ENCODE measurements at places on chromosomes 16 and 17.

- DNase-seq, result no peak
Observed at GRCh38 chr16:50676684-50677225, 4.4 kb downstream of the SNX20 start.

DNA sequence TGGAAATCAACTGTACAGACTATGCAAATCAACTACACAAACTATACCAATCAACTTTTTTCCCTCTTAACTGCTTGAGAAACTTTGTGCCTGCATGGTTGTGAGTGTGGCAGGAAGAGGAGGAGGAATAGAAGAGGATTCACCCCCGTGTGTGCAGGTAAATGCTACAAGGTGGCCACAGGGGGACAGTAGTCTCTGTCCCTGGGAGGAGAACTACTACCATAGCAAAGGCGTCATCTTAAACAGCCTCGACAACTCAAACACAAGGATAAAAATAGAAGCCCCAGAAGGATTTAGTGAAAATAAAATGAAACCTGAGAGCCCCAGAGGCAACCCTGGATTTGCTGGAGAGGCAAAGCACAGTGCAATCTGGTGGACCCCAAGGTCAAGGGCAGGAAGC lies 199.5 kb upstream of the DYNLRB2 start:
- no peak for DNase-seq

GRCh38 chr16:20875355-20875650 lies 24.9 kb downstream of the DCUN1D3 start:
- DNase-seq, result no peak

DNA sequence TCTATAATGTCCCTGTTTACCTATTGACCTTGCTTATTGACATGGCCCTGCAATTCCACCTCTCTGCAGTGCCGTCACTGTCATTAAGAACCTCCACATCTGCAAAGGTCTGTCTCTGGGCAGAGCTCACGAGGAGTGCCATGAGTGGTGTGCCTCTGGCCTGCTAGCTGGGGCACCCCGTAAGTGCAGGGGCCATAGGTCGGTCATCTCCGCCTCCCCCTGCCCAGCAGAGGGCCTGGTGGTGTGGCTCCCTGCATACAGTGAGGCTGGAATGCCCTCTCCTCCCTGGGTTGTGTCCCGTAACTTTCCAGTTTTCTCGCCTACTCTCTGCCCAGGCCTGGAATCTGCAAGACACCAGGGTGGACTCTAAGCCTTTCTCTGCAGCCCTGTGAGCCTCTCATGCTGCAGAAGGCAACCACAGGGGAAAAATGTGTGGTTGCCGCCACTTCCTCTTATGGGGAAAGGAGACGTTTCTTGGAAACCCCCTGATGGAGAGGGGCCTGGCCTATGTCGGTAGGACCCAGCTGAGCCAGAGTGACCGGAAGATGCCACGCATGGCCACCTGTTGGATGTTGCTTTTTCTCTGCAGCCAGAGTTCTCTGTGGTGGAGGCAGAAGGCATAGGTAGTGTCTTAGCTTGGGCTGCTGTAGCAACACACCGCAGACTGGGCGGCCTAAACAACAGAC lies 2.7 kb upstream of the SNX20 start:
- DNase-seq, result no peak

DNA sequence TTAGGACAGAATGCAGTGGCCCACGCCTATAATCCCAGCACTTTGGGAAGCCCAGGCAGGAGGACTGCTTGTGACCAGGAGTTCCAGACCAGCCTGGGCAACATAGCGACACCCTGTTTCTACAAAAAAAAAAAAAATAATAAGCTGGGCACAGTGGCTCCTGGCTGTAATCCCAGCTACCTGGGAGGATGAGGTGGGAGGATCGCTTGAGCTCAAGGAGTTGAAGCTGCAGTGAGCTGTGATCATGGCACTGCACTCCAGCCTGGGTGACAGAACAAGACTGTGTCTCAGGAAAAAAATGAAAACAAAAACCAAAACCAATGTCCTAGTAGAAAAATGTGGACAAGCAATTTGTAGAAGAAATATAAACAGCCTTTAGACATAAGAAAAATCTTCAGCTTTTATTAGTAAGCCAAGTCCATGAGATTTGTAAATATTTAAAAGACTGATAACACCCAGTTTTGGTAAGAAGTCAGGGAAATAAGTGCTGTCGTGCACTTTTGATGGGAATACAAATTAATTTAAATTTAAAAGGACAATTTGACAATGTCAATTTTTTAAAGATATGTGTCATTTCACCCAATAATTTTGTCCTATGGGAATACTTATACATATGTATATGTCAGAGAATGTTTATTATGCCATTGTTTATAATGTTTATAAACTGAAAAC lies 11.1 kb downstream of the SCPEP1 start:
- DNase-seq, result no peak
